CD4-positive, alpha-beta T cell treated with Interleukin-4 for 1 hour (primary cell): ENCODE measurements at places on chromosomes 7 and 10.
A peak's percentile ranks its signal among the peaks of the same experiment; 100 is the strongest.

DNA sequence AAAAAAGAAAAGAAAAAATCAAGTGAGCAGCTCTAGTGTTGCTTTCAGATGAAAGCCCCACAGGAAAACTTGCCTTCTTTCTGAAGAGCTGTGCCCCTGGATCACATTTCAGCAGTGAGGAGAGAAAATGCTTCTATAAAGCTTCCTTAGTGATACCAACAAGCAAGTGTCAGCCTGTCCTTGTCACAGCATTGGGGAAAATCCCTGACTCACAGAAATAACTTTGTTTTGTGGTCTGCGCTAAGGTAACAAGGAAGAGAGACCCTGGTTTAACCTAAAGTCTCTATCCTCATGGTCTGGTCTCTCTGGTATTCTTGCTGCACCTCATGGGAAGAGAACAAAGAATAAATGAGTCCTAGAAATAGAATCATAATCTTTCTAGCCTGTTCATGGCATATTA is 885.2 kb upstream of the SORCS1 start:
- DNase-seq = no peak

DNA sequence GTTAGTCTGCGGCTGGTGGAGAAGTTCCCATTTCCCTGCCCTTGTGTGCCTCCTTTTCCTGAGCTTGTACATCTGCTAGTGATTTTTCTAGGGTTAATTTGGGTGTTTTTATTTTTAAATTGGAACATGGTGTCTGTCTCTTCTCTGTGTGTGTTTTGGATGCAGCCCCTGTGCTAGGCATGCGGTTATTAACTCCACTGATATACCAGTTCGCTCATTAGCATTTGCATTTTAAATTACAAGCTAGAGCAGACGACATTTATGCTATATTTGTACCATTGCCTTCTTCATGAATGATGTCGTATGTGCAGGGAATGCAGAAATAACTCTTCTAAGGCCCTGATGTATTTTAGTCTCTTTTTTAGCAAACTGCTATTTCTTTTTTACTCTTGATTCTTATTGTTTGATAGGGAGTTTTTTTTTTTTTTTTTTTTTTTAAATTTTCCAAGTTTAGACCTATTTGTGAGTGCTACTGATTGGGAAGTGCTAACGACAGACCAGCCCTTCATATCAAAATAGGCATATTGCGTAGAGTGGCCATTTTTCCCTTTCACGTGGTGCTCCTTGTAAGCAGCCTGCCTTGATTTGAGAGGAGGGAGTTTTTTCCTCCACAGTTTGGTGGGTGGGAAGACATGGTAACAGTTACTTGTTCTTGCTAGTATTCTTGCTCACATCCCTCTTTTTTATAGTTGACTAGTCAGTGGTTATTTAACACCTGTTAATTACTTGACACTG is 89.6 kb downstream of the LRRC4 start:
- DNase-seq = no peak

GRCh38 chr10:75682649-75683557 is 251.5 kb downstream of the LRMDA start:
- DNase-seq = no peak

GRCh38 chr10:17226891-17227303 is 1.1 kb upstream of the VIM start:
- no peak for DNase-seq

DNA sequence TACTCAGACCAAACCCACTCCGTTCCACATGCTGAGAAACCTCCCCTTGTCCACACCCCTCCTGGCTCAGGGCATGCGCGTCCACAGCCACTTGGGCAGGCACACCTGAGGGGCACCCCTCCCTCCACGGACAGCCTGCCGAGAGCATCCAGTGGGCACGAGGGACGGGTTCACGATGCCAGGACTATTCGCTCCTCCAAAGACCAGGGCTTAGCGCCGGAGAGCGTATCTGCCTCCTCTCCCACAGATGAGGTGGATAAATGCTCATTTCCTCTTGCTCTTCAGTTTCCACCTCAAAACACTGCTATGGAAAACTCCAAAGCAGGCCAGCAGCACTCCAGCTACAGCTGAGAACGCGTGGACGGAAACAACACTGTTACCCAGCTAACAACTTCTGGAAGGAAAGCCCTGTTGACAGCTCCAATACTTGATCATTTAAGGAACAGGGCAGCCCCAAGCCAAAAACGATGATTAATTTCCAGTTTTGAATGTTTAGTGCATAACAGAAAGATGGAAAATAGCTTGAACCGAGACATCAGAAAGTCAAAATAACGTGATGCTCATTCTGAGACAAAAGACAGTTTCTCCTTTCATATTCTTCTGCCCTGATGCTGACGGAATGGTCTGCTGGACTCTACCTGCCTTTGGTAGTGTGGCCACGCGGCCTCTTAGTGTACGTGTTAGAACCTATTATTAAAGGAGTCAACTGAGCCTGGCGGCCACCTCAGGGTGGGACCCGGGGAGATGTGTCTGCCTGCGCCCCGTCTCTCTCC is 204.7 kb downstream of the DNAJB6 start:
- DNase-seq = no peak

GRCh38 chr10:100766693-100767421 is 21.5 kb downstream of the PAX2 start:
- DNase-seq = no peak

- DNase-seq = no peak
These were observed 25.3 kb downstream of the TNS3 start for GRCh38 chr7:47556511-47557180.

DNA sequence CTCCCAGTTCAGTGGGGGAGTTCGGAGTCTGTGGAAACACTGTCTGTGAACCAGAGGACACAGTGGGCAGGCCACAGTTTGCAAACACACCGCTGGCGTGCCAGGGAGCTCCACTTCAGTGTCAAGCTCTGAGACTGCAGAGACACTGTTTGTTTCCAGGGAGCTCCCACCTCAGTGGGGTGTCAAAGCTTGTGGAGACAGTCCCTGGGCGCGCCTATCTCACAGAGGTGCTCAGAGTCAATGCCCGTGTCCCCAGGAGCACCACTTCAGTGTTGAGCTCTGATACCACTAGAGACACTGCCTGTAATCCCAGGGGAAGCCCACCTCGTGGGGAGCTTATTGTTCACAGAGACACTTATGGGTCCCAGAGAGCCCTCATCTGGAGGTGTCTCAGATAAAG is 4.3 kb downstream of the MYO1G start:
- DNase-seq = no peak

DNA sequence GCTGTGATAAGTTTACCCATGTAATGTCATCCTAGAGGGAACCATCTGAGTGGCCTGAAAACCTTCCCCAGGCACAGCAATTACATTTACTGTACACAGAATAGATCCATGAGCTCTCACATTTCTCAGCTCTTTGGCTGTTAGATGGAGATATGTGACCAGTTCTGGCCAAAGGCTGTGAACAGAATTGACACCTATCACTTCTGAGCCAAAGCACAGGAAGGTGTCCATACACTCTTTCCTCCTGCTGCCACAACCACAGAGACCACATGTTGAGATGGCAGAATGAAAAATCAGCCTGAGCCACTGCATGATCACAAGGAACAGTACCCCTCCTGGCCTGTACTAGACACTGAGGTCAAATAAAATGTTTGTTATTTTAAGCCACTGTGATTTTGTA is 44.3 kb upstream of the ATOH7 start:
- DNase-seq = no peak

- DNase-seq = no peak
These were observed 1.5 kb upstream of the TSPAN14 start for GRCh38 chr10:80452640-80453039.

DNA sequence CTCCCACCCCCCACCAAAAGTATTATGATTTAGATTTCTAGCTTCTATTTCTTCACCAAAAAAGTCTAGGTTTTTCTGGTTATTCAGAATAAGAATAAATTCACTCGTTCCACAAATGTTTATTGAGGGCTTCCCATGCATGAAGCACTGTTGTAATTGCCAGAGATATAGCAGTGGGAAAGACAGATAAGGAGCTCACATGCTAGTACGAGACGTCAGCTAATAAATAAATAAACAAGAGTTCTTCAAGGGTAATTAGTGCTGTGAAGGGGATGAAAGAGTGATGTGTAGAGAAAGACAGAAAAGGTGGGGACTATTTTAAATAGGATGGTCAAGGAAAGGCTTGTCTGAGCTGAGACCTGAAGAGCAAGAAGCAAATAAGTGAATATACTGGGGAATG is 38.1 kb upstream of the SEPTIN7 start:
- no peak for DNase-seq

DNA sequence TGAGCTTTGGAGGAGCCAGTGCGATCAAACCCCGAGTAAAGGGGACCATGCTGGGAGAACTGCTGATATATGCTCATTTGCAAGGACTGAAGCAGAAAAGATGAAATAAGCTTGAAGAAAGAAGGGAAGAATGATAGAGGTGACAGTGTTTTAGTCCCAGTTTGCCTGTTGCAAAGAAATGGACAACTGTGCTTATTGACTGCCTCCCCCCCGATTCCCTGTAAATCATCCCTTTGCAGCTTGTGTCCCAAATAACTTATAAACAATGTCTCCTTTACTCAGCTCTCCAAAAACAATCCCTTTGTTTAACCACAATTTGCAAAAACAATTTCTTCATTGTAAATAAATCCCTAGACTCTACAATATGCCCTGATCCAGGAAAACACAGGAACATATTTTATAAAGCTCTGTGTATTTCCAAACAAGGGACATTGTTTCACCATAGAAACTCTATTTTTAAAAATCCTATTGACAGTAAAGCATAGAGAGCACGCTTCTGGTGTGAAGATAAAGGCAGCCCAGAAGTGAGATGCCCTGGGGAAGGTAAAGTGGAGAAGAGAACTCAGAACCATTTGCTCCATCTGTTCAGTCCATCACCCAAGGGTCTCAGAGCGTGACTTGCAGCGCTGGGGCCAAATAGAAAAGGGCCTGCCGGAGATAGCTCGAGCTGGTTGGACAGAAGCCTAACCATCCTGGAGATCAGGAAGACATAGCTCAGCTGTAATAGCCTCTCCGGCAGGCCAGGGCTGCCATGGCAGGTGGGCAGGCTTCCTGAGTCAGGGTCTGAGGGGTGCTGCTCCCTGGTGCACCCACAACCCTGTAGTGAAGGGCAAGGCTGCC is 280.5 kb downstream of the WDR11 start:
- DNase-seq = no peak

- peak; percentile 33 for DNase-seq
These were observed 2.1 kb downstream of the CASP7 start for GRCh38 chr10:113681533-113682470.

- DNase-seq = peak; percentile 9
These were observed 56.1 kb upstream of the ADO start for GRCh38 chr10:62748386-62748785.

DNA sequence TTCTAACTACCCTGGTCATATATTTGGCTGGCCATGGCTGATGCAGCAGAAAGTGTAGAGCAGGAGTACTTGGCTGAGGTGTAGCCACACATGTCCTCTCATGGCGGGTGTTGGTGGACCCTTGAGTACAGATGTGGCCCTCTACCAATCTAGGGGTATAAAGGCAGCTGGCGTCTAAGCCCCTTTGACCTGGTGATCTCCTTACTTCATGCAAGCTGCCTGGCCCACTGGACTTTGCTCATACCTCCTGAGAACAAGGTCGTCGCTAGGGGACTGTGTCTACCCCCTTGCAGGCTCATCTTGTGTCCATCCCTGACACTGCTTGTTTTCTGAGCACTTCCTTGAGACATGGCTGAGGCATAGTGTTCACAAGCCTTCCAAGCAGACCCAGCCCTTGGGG is 287.8 kb downstream of the RPS24 start:
- no peak for DNase-seq

GRCh38 chr7:149610441-149611011 is 112.9 kb upstream of the ZNF746 start:
- DNase-seq = no peak

DNA sequence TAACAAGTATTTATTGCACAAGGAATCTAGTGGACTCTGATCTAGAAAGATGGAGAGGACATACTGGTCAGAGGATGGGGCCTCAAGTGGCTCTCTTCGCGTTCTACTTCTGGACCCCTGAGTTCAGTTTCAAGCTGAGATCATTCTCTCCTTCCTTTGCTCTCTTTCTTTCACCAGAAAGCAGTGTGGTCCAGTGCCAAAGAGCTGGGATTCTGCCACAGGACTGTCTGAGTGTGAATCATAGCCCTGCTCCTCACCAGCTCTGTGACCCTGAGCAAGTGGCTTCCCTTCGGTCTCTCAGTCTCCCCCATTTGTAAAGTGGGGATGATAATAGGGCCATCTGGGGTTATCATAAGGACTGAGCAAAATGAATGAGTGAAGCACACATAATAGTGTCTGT is 715.2 kb downstream of the SUGCT start:
- DNase-seq = no peak

- no peak for DNase-seq
These were observed 135.0 kb upstream of the INHBA start for GRCh38 chr7:41837916-41838315.

DNA sequence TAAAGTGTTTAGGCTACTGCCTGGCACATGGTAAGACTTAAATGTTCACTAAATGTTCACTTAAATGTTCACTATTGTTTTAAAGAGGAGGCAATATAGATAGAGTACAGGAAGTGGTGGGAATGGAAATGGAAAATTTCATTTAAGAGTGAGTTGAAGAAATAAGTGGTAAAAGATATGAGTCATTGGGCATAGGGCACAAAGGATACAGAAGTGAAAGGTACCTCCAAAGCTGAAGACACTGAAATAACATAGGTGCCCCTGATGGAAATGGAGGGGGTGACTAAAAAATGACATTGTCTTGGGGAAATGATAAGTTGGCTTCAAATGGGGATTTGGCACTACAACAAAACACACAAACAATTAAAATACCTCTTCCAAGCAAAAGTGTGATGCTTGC is 5.2 kb upstream of the FRA10AC1 start:
- no peak for DNase-seq

DNA sequence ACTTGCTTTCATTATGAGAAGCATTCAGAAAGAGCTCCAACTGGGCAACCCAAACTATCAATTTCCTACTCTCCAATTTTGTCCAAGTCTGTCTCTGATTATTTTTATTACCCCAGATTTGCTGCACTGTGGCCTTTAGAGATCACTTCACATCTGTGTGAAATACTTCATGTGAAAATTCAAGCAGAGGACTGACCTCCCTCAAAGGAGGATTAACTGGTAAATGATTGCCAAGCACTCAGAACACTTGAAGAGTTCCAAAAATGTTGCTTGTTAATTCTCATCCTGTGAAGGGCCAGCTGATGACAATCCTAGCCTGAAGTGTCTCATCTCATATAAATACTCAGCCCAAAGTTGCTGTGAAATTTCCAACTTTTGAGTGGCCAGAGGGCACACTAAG is 182.8 kb upstream of the DGKB start:
- no peak for DNase-seq

DNA sequence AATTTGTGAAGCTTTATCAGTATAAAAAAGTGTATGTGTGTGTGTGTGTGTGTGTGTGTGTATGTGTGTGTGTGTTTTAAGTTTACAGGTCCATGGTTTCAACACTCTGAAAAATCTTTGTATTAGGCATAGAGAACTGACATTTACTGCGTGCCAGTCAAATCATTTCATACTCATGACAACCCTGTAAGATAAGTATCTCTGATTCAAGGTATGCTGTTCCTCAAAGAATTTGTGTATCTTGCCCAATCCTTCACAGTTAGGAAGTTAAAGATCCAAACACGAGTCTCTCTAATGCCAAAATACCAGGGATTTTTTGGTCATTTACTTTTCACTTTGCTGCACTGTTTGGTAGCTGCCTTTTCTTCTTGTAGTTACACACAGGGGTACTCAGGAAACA is 1121.3 kb upstream of the AUTS2 start:
- DNase-seq = no peak

- DNase-seq = no peak
These were observed 13.2 kb downstream of the ADAMTS14 start for GRCh38 chr10:70685455-70685911.
